ENCODE measurements at places on chromosomes 12 and 14.

GRCh38 chr12:91017511-91018263 lies 12.9 kb upstream of the EPYC start:
- DNase-seq = no peak

GRCh38 chr14:39673270-39673711 lies 241.1 kb upstream of the FBXO33 start:
- DNase-seq = no peak

DNA sequence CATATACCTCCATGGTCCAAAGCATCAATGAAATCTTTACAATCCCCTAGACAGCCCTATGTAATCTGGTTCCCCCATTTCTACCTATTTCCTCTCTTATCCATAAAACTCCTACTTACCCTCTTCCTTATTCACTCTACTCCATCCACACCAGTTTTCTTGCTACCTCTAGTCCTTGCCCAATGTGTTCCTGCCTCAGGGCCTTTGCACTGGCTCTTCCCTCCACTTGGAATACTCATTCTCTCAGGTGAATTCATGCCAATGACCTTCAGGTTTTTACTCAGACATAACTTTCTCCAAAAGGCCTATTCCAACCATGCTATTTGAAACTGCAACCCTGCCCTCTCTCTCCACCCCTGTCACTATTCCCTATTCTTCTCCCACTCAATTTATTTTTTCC lies 138.7 kb upstream of the KRR1 start:
- DNase-seq = no peak

DNA sequence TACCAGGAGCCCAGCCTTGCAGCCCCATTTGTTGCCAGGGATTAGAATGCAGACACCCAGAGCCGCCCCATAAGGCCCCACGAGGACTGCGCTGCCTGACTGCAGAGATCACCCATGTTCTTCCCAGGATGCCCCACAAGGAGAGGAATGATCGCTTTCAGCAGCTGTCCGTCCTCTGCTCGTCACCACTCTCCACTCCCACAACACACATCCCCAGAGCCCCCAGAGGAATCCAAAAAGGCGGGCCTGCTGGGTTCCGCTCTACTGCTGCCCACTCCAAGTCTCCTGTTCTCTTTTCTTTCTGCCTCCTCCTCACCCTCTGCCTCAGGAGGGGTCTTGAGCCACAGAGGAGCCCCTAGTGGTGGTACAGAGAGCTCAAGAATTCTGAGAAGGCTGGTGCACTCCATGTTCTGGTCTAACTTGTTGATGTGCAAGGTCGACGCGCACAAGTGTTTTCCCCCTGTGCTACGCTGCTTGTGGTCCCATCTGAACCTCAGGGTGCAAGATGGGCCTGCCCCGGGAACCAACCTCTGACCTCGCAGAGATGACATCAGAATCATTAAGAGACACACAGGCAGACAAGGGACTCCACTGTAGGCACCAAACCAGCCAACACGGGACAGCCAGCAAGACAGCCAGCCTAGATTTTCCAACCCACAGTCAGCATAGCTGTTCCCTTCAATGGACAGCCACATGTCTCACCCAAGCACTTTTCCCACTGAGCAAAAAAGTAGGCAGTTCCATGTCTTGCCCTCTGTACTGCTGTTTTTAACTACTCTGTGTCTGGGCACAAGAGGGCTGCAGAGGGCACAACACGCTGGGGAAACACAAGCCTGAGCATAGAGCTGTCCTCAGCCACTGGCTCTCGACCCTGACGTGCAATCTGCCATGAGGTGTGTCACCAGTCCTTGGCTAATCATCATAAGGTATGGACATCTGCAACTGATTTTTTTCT lies 29.9 kb downstream of the PXN start:
- no peak for DNase-seq

DNA sequence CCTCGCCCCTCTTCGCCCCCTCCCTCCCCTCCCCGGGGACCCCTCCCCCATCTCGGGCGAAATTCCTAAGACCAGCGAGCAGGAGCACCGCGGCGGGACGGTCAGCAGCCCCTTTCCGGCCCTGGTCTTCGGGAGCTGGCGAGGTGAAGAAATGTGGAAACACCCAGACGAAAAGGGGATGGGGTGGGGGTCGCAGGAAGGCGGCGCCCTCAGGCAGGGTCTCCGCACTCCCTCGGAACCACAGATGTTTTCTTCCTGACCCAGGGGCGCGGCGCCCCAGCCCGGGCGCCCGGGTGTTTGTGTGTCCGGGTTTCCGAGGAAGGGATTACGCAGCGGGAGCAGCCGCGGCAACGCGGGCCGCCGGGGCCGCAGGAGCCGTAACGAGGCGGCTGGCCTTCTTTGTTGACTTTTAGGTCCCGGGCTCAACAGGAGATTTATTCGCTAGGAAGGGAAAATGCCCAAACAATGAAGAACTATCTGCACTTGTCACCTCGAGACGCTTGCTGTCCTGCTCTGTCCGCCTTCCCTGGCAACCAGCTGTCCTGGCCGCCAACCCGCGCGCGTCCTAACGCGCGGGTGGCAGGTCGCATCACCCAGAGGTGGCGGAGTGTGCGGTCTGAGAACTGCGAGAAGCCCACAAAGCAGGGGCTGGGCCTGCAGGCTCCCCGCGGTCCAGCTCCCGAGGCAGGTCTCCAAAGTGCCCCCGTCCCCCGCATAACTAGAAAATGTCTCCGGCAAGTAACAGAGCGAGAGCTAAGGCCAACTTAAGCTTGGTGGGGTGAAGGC lies 7.0 kb downstream of the FOXA1 start:
- no peak for DNase-seq

GRCh38 chr12:32148372-32148771 lies 41.7 kb downstream of the BICD1 start:
- no peak for DNase-seq

DNA sequence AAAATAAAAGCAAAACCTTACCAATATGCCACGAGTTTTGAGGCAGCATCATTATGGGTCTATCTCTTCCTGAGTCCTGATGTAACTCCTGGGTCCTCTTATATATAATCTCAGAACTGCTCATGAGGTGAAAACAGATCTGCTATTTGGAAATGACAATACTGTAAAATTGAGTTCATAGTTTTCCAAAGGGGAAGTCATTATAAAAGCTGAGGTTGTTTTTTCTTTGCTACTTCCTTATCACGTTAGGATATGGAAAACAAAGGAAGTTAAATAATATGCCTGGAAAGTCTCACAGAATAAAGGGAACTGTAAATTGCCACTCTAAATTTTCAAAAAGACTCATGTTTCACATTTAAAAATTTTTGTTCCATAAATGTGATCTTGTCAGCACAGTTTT lies at the start of gene CD163L1:
TSS of gene CD163L1 (minus strand) at position 78 of the 400 bp plus-strand sequence. CDS start at position 52, 26 bp downstream.
- DNase-seq = no peak

GRCh38 chr12:20369305-20370013 lies 1.1 kb downstream of the PDE3A start:
- no peak for DNase-seq

- DNase-seq = no peak
These were observed 1475.8 kb upstream of the TMEM132C start for GRCh38 chr12:126791122-126791521.

GRCh38 chr12:123071099-123071800 lies 79.6 kb downstream of the PITPNM2 start:
- no peak for DNase-seq

DNA sequence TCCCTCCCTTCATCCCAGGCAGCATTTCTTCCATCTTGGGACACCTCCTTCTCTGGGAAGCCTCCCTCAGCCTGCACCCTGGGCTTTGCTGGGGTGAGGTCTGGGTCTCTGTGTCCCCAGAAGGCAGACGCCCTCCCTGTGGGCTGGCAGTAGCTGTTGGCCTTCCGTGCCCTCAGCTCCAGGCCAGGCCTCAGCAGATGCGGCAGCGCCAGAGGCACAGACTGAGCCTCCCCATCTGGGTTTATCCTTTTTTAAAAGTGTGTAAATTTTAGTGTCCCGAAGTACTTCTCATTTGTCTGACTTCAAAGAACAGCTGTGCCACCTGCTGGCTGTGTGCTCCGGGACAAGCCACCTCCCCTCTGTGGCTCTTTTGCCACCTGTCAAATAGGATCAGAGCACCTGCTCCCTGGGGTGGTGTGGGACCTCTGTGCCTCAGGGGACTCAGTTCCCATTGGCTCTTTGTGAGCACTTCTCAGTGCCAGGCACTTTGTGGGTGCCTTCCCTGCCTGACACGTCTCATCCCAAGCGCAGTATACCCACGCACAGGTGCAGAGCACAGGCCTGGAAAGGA lies 11.1 kb downstream of the EXOC3L4 start:
- DNase-seq = no peak

- DNase-seq = no peak
These were observed 82.3 kb downstream of the PUS7L start for GRCh38 chr12:43676183-43676813.

DNA sequence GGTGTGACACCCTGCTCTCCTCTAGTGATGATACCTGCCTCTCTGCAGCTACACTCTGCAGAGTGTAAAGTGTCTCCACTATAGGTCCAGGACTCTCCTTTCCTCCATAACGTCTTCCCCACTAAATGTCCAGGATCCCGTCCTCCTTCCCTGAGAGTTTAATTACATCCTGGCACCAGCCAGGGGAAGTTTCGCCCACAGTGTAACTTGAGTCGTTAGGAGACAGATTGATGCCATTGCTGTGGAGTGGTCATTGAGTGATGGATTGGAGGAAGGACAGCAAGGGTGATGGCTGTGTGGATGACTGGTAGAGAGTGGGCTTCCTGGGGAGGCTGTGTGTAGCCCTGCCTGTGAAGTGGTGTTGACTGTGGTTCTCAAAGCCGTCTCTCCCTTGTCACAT lies 84.0 kb upstream of the TMEM132D start:
- DNase-seq = no peak

DNA sequence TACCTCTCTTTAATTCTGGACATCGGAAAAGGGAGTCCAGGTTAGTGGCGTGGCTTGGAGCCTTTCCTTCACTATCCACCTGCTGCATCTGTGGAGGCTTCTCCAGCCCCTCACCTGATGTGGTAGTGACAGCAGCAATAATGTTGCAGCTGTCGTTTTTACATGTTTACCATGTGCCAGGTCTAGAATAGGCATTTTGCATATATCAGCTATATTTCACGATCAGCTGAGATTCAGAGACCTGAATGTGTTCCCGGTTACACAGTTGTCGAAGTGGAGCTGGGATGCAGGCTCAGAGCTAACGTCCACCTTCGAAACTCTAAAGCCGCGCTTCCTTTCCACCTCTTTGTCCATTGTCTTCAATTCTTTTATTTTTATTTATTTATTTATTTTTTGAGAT lies 91.0 kb downstream of the BORCS5 start:
- no peak for DNase-seq

- DNase-seq = no peak
These were observed 25.8 kb upstream of the ACTN1 start for GRCh38 chr14:69004731-69005431.

DNA sequence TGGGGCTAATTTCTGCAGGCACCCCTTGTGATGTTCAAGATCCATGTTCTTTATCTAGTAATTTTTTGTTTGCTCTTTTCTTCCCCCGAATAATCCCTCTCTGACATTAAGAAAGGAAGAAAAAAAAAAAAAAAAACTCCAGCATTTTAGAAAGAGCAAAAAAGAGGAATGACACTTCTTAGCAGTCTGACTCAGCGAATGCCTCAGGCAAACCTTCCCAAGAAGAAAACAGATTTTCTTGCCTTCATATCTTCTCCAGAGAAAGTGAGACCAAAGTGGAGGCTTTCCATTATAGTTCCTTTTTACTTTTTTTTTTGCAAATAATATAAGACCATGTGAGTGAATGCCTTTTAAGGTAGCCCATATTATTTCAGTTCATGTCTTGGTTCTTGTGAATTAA lies 479.0 kb upstream of the SYT1 start:
- no peak for DNase-seq

GRCh38 chr12:111126331-111126730 lies 206.0 kb upstream of the MYL2 start:
- no peak for DNase-seq

DNA sequence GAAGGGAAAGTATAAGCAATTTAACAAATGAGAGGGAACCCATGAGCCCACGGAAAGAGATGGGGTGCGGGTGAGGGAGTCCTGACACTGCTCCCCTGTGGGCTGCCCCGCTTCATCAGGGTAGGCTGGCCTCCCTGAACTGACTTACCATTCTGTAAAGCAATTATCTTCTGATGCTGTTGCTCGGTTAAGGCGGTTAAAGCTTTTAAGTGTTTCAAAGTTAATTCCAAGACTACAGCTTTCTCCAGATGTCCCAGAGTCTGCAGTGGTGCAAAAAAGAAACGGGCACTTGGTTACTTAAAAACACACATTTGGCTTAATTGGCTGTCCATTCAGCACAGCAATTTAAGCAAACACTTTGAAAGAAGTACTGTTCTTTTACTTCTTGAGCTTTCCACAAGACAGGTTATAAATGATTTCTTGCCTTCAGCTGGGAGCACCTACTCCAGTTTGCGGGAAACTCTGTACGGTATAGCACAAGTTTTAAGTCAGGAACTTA lies 1.3 kb downstream of the BHLHE41 start:
- no peak for DNase-seq

DNA sequence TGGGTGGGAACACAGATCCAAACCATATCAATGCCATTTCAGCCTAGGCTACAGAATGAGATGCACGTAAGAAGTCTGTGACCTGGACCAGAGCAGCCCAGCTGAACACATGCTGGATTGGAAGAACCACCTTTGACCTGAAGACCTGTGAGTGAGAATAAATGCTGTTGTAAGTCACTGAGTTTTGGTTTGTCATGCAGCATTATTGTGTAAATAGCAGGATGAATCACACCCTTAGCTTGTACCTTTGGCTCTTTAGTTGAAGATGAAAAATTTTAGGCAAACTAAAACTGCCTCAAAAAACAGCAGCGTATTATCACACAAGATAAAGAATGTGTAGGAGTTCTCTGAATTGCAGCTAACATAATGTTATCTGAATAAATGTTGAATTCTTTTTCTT lies 199.4 kb upstream of the LRIG3 start:
- no peak for DNase-seq

DNA sequence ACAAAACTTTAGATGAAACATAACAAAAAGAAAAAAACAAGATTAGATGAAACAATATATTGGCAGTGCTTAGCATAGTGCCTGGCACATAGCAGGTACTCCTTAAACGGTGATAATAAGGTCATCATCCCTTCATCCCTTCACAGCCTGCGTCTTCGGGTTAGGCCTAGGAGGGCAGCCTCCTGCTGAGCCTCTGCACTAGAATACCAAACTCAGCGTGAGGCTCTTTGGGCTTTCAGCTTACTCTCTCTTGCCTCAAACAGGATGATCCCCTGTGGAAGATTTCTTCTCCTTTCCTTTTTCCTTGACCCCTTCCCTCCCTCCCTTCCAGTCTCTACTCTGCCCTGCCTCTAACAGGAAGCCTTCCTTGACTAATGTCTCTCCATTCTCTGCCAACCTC lies 14.4 kb upstream of the FIGNL2 start:
- no peak for DNase-seq

- DNase-seq = no peak
These were observed at the start of gene WSB2 for GRCh38 chr12:118061011-118061872. TSS of gene WSB2 (minus strand) at chr12:118061179. CDS start at chr12:118061048, 131 bp downstream.

- DNase-seq = no peak
These were observed 758.3 kb downstream of the C12orf50 start for GRCh38 chr12:87270919-87271318.

DNA sequence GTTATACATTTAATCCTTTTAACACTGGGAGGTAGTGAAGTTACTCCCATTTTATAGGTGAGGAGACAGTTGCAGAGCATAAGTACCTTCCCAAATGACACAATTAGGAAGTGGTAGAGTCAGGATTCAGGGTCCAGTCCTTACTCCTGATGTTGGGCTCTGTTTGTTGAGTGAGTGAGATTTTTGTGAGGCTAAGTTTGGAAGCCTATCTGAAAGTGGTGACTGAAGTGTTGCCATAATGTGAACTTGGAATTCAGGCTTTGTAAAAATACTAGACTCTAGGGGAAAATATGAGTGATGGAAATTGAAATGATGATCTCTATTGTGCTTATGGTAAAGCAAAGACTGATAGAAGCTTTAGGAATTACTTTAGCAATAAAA lies 2.2 kb downstream of the NUDT4 start:
- no peak for DNase-seq

GRCh38 chr14:65492266-65492665 lies 79.7 kb downstream of the FUT8 start:
- no peak for DNase-seq

Measured in AG09319 (cell line).